ENCODE measurements at places on chromosomes 1 and 21.

GRCh38 chr1:156864796-156865195, 4.1 kb downstream of the NTRK1 start:
- DNase-seq, result no peak

- peak; percentile 79 for DNase-seq
Measured at GRCh38 chr1:33367485-33368405, 46.8 kb upstream of the A3GALT2 start.

- no peak for DNase-seq
Measured at GRCh38 chr1:203544485-203544884, 50.5 kb downstream of the OPTC start.

DNA sequence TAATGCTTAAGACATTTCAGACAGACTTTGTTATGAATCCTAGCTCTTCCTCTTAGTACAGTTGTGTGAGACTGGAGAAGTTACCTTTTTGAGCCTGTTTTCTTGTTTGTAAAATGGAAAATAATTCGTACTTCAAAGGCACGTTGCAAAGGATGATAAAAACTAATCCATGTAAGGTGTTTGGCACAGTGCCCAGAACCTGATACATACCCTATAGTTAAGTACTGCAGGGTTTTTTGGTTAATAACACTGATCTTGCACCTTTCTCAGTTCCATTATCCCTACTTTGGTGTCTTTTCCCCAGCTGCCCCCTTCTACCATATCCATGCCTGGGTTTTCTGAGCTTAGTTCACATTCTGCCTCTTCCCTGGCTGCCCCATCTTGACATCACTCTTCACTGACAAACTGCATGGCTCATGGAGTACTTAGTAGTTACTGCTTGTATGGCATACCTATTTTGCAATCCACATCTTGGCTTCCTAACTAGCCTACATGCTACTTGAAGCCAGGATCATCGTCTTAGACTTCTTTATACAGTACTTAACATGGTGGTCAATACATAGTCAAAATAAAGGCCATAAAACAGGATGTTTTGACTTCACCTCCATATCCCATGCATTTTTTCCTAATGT, 10.1 kb downstream of the CCDC185 start:
- DNase-seq, result no peak

DNA sequence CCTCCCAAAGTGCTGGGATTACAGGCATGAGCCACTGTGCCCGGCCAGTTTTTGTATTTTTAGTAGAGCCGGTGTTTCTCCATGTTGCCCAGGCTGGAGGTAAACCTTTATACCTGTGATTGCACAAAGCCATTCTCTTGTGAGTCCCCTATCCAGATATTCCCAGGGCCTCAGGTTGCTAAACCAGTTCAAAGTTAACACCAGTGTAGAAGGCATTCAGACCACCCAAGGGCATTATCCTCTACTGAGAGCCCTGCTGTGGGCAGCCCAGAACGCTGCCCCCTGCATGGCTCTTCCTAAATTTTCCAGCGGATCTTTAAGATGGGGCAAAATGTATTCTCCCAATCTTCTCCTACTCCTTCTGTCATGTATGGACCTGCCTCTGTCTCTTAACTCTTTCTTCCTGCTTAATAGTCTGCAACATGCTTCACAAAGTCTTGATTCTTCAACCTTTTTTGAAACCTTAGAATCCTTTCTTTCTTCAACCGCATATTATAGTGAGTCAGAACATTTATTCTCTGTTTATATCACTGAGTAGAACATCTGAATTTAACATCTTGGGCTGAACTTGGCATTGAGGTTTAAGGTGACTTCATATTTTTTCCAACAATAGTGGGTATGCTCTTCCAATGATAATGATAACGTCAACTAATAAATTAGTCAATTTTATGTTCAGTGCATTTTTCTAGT, 36.0 kb downstream of the UBE4B start:
- no peak for DNase-seq

DNA sequence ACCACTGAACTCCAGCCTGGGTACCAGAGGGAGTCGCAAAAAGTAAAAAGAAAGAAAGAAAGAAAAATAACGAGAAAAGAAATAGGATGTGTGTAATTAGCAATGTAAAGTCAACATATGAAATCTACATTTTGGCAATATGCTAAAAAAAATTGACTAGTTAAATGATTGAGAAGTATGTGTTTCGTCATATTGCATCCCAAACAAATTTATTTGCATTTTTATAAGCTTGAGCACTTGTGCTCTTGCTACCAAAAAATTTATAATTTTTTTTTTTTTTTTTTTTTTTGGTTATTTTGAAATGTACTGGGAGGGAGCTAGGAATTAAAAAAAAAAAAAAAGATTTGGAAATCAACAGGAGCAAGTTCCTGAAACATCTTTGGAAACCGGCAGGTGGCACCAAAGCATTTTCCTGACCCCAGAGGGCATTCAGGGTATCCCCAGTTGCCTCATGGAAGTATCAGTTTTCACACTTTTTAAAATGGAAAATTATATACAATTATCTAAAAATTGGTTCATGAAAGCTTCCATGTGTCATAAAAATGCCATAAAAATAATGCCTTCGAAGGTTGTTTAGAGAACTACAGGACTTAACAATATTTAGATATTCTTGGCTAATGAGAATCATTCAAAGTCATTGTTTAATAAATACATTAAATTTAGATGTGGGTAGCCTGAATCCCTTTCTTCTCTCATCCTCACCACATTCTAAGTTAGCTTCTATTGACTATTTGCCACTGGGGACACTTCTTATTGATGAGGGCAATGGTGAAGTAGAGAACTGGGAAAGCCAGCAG, 4.8 kb upstream of the HEATR1 start:
- no peak for DNase-seq

DNA sequence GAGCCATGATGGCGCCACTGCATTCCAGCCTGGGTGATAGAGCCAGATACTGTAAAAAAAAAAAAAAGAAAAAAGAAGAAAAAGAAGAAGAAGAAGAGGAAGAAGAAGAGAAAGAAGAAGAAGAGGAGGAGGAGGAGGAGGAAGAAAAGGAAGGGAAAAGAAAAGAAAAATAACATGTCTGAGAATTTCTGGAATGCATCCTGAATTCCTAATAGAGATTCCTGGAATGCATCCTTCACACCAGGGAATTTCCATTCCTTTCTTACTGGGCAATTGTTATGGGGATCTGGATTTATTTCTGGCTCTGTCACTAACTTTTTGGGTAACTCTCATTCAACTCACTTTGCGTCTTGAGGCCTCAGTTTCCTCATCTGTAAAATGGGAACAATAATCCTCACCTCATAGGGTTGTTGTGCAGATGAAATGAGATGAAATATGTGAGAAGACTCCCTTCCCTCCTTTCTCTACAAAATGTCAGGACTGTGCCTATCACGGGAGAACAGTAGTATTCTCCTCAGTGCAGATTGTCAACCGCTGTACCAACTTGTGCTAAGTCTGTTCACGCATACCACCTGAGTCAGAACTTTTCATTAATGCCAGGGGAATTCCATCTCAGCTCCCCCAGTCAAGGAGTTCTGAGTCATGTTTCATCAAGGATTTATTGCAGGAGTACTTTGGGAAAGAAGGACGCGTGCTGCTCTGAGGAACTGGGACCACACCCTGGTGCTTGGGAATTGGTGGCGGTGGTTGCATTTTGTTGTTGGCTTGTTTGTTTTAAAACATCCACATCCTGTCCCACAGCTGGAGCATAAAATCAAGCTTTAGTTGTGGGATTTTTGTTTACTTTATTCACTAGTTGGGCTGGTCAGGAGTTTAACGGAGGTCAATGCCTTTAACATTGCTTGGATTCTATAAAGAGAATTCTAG, 42.4 kb upstream of the ROR1 start:
- no peak for DNase-seq

GRCh38 chr1:227131193-227131592, 187.1 kb downstream of the CDC42BPA start:
- no peak for DNase-seq

GRCh38 chr1:159980076-159980475, 26.0 kb upstream of the SLAMF9 start:
- no peak for DNase-seq

DNA sequence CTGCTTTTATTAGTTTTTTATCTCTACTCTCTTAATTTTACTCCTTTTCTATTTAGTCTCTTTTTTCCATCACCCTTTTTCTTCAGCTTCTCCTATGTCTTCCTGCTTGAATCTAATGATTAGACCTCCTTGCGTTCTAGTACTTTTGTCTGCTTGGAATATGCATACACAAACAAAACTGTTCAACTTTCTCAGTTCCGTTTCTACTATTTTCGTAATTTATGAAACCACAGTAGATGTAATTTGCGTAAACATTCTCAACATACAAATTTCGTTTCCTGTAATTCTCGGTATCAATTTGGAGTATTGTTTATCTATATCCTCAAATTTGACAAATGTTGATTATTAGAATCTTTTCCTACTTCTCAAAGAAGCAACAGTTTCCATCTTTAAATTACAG, 772.5 kb downstream of the USP25 start:
- DNase-seq, result no peak

DNA sequence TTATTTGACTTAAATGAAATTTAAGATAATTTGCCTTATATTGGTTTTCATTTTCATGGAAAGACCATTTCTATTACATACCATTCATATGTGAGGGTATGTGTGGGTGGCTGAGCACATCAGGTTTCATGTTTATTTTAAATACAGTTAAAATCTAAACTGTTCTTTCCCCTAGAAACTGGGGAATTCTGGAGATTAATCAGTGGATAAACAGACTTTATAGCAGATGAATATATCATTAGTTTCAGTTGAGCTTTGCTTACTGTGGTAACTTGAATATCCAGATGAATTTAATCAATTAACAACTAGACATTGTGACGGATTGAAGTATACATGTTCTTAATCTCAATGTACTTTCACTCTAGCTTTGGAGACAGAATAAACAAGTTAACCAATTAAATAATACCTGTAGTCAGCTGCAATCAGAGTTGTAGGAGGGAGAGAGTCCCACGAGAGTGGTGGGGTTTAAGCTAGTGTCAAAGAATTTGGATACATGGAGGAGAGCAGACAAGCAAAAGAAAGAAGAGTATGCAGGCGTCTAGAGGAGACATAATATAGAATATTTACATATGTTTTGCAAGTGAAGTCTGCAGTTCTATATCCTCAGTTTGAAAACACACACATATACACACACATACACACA, 97.6 kb downstream of the PDE4B start:
- no peak for DNase-seq

- DNase-seq, result no peak
Measured at GRCh38 chr1:31843506-31843905, 27.7 kb upstream of the SPOCD1 start.

DNA sequence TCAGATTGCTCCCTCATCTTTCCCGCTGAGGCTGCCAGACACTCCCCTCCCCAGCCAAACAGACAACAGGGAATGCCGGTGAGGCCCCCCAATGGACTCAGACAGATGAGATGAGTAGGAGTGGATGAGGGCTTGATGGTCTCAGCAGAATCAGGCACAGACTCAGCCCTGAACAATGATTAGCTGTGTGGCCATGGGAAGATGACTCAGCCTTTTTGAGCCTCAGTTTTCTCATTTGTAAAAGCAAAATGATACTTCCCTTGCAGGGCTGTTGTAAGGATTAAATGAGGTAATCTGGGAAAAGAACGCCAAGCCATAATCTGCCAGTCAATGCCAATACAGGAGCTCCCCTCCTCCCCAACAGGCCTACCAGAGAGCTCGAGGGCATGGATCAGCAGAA, 12.4 kb downstream of the C1orf198 start:
- DNase-seq, result no peak

DNA sequence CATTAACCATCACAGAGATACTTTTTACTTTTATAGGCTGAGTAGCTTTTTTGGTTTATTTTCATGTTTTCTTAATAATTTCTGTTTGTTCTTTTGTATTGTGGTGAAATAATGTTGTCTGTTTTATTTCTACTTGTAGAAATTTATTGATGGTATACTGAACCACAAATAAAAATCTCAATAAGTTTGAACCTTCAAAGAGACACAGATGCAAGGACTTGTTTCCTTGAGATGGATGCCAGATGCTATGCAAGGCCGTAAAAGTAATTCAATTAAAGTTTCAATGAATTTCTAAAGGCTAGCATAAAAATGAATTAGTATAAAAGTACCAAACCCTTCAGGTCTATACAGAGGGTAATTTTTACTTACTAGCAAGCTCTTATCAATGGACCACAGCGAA, 873.5 kb downstream of the TTLL7 start:
- no peak for DNase-seq

DNA sequence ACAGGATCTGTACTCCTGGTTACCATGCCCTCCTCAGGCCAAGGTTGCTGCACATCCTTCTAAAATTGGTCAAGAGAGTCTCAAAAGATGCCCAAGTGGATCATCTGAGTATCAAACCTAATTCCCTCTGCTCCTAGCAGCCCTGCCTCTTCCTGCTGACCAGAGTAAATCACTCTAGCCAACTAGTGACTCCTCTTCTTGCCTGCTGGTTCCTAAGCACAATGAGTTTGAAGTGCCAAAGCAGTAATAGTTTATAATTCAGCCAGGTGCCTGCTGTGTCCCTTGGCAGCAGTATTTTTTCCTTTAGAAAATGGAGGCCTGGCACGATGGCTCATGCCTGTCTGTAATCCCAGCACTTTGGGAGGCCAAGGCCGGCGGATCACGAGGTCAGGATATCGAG, 137.9 kb upstream of the CAMK1G start:
- no peak for DNase-seq

DNA sequence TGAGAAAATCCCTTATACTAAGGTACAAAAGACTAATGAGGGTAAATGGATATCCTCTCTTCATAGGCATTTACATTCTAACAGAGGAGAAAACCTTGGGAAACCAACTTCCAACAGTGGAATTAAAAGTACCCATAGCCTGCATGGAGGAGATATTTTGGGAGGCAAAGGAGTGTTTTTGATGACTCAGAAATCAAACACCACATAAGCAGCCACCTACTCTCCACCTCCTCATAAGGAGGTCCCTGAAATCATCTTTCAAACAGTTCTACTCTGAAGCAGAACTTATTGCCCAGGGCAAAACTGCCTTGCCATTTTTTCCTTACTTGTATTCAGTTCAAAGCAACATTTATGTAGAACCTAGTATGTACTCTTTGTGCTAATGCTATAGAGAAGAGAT, 211.3 kb downstream of the KCNH1 start:
- DNase-seq, result no peak

GRCh38 chr1:5992814-5993555, 760 bp upstream of the NPHP4 start:
- no peak for DNase-seq

All from T-cell (primary cell).